CD4-positive, alpha-beta T cell treated with Interleukin-17A for 1 hour (primary cell): ENCODE measurements at places on chromosomes 1 and 21.

GRCh38 chr1:177640687-177641086 lies 329.2 kb downstream of the SEC16B start:
- DNase-seq, result no peak

DNA sequence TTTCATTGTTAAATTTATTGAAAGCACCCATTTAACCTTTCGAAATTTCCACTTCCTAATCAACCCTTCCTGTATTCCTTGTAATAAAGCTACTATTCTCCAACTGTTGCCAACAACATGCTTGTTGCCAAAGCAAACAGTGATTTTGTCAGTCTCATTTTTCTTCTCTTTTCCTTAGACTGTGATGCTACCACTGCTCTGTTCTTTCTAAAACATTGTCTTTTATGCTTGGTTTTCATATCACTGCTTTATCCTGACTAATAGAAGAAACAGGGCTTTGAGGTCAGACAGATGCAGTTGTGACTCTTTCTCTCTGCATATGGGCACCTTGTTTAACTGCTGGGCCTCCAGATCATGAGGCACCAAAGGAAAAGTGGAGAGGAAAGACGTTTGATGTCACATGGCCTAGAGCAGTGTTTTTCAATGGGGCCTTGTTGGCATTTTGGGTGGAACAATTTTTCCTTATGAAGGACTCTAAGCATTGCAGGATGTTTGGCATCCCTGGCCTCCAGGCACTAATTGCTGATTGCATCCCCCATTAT lies 56.1 kb downstream of the HMCN1 start:
- DNase-seq, result no peak

DNA sequence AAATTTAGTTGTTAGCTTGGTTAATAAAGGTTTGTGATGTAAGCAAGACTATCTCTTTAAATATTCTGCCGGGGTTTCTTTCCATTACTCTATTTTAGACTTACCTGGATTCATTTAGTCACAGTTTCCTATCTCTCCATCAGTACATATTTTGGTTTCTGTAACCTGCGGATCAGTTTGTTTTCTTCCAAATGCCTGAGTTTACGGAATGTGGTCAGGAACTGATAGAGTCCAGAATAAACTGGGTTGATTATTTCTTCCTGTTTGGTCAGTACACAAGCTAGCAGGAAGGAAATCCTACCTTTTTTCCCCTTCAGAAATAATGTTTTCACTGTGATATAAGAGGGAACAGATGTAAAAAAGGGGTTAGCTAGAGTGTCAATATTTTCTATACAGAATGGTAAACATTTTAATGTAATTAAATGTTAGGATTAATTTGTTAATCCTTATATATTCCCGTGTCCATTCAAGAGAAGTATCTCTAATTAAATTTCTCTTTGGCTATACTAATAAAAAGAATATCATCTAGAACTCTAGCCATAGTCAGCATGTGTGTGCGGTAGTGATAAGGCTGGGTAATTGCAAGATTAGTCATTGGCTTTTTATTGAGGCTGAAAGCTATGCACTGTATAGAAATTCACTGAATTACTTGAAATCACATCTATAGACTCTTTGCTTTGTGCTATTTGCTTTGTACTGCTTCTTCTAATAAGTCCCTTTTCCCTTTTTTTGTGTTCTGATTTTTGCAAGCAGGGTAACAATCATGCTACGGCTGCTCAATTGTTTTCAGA lies 144.7 kb upstream of the ADGRL4 start:
- DNase-seq, result no peak

DNA sequence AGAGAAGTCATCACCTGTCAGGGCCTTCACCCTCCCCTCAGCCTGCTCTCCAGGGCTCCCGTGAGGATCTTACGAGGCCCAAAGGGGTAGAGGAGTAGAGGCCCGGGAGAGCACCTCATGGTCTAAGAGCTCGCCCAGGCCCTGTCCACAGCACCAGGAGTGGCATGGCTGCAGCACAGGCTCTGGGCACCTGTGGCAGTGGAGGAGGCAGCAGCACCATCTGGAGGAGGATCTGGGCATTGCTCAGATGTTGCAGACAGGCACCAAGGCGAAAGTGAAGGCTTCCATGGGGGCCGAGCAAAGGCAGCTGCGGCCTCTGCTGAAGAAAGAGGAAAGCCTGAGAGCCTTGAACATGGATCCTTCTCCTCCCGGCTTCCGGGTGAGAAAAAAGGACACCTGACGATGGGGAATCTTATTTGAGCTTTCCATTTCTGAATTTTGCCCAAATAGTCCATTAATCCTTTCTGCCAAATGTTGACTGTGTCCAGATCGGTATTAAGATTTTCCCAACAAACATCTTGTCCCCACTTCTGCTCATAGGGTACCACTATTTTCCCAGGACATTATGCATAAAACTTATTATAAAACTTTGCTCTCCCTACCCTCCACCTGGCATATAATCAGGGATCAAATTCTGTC lies 604.7 kb downstream of the PTPRC start:
- peak; percentile 74 for DNase-seq

- no peak for DNase-seq
Measured at GRCh38 chr1:71448444-71448843, 367.6 kb upstream of the ZRANB2 start.

GRCh38 chr1:29416267-29417146 lies 180.2 kb downstream of the PTPRU start:
- DNase-seq, result no peak

GRCh38 chr1:78547081-78547480 lies 56.3 kb downstream of the PTGFR start:
- DNase-seq, result no peak

DNA sequence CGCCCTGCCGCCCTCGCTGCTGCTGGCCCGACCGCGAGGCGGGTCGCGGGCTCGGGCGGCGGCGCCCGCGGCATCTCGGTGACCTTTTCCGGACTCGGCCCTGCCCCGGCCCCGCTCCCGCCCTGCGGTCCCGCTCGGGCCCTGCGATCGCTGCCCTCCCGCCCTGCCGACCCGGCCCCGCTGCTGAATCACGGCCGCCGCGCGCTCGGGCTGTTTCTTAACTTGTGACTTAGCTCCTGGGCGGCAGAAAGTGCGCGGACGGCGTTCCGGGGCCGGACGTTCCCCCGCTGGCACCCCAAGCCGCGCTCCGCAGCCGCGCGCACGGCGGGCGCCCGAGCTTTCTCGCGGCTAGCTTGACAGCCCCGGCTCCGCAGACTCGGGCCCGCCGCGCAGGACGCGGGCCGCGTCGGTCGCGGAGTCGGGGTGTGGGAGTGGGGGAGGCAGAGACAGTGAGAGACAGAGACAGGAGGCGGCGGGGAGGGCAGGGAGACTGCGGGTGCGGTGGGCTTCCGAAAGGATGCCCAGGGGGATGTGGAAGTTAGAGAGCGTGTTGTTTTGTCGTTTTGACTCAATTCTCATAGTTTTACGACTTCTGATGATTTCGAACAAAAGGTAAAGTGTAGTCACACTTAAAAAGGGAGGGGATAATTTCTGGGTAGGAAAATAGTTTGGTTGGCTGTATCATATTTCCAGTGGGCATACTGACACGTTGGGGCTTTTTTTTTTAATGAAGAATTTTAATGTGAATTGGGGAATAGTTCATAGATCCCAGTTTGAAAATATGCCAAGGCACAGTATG lies 49.8 kb downstream of the PRDM2 start:
- DNase-seq, result no peak

GRCh38 chr1:26574719-26575251 lies 45.2 kb downstream of the RPS6KA1 start:
- DNase-seq, result no peak

GRCh38 chr1:31509124-31510072 lies 66.9 kb upstream of the TINAGL1 start:
- DNase-seq, result no peak

DNA sequence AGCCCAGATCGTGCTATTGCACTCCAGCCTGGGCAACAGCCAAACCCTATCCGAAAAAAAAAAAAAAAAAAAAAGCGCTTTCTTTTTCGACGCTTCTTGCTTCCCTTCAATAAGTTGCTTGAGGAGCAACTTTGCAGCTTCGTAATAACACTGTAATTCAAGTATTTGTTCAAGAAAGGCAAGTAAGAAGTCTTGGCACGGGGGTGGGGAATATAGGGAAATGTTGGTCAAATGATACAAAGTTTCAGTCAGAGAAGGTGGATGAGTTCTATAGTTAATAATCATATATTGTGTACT lies 871 bp upstream of the PSMA5 start:
- no peak for DNase-seq

DNA sequence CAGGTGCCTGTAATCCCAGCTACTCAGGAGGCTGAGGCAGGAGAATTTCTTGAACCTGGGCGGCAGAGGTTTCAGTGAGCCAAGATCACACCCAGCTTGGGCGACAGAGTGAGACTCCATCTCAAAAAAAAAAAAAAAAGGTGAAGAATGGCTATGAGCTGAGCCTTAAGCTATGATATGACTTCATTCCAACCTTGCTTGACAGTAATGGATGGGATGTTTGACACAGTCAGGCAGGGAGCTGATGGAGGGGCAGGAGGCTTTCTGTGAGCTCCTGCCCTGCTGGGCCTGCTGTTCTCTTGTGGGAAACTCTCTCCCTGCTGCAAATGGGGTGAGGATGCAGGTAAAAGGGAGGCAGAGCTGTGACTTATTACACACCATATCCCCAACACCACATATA lies 27.6 kb downstream of the NCF2 start:
- DNase-seq, result no peak

GRCh38 chr21:34179204-34179935 lies 106.0 kb downstream of the MRPS6 start:
- no peak for DNase-seq

DNA sequence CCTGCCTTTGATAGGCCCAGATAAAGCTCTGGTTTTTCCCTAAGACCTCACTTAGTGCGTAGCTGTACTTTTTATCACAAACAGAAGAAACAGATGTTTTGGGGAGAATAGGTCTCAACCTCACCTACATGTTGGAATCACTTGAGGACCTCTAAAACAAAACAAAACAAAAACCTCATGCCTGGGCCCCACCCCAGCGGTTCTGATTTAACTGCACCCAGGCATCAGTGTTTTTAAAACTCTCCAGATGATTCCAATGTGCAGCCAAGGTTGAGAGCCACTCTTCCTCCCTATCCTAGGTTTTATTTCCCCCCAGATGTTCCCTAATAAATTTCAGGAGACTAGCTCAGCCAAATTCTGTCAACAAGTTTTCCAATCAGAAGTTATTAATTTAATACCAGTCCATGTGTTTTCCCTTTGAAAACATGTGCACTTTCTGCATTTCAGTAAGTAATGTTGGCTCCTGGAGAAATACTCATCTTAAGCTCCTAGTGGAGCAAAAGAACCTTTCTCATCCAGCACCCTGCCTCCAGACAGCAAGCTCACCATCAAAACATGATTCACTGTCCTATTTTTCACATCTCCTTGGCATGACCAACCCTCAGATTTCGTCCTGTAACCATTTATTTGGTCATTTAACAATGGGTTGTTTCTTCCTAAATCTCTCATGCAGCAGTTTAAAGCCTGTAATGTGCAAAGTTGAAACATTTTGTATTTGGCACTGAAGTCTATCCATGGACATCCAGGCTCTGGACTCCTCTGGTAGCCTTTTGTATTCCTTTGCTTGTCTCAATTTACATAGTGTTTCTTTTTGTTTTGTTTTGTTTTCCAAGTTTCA lies 27.5 kb downstream of the LRRC8C start:
- DNase-seq, result peak; percentile 55

DNA sequence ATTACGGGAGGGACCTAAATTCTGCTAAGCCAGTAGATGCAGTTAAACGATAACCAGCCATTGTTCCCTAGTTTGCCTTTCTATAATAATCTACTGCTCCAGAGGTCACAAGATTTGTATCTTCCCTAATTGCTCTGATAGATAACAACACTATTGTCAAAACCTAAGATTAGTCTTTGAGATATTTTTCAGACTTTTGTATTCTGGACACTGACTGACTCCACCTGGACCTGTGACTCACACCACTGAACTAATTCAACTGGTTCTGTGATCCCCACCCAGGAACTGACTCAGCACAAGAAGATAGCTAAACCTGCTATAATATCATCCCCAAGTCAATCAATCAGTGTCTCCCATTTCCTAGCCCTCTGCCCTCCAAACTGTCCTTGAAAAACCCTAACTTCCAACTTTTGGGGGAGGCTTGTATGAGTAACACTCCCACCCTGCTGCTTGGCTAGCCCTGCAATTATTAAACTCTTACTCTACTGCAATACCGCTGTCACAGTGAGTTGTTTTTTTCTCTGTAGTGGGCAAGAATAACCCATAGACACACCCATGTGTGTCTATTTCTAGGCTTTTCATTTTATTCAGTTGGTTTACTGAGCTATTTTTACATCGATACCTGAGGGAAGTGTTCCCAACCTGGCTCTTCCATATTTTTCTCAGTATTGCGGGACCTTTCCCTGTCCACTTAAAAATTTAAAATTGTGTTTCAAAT lies 11.2 kb downstream of the KIFAP3 start:
- no peak for DNase-seq

DNA sequence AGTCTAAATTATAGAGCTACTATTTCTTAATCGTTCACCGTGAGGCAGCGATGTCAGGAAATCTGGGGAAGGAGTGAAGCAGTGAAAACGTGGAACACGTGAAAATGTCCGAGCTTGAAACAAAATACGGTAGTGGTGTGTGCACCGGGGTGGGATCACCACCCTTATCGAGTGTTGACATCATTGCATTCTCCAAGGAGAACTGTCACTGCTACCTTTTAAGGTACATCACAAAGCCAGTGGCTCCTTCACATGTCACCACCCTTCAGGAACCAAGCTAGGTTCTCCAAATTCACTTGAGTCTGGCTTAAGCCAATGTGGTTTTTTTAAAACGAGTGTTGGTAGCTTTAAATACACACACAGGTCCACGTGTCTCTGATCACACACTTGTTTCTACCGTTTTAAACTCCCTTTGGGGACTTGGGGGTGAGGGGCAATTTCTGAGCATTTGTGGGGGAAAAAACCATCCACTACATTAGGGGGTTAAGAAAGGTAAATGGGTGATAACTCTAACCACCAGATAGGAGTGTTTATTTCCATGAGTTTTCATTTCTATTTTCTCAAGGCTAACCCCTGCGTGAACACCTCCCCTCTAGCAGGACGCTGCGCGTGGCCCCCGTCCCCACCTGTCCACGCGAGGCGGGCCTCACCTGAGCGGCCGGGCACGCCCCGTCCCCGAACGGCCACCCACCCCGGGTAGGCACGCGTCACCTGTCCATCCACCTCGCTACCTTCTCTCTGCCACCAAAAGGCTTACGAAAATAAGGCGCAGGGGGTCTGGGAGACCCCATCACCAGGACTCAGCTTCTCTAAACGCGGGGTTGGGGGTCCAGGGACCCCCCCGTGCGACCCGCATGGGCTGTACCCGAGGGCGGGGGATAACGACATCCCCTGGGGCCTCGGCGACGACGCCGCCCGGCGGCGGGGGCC lies 978 bp downstream of the PRDM15 start:
- DNase-seq, result peak; percentile 34
